Peyer's patch (tissue), 4 donors: ENCODE measurements at places on chromosomes 6 and 20. TPM values are rescaled to one million over a fixed set of nuclear protein-coding genes. Genes with fewer than 3 reads are reported as not detected.

The CAGE1 gene
- not detected for total RNA-seq

- H3K4me1 ChIP-seq: no peaks in the 10 kb centered on the region
- H3K36me3 ChIP-seq: no peaks in the 10 kb centered on the region
- no peak overlapping the region for H3K4me3 ChIP-seq
- no peaks in the 10 kb centered on the region for H3K27me3 ChIP-seq
- no peak overlapping the region for H3K27ac ChIP-seq
- no peak for DNase-seq
These were observed 431.7 kb downstream of the CDKAL1 start for GRCh38 chr6:20965915-20966314.

The ATRN gene
- total RNA-seq: 50.3 TPM

DNA sequence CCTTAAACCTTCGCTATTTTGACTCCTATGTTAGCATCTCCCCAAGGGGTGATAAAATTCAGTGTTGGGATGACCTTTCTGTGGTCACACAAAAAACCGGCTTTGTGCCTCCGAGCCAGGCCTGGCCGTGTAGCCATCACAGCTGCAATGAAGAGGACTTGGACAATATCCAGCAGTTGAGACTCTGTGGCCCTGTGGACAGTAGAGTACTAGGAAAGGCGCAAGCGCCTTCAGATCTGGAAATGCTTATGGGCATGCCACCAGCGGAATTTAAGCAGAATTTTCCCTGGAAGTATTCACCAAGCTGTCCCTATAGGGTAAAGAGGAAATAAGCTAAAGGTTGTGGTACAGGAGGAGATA lies 63.3 kb upstream of the SLC2A12 start:
- H3K36me3 ChIP-seq: no peaks in the 10 kb centered on the region
- no peak overlapping the region for H3K27ac ChIP-seq
- DNase-seq: no peak
- no peaks in the 10 kb centered on the region for H3K27me3 ChIP-seq
- no peaks in the 10 kb centered on the region for H3K4me1 ChIP-seq

The CGA gene
- not detected for total RNA-seq

DNA sequence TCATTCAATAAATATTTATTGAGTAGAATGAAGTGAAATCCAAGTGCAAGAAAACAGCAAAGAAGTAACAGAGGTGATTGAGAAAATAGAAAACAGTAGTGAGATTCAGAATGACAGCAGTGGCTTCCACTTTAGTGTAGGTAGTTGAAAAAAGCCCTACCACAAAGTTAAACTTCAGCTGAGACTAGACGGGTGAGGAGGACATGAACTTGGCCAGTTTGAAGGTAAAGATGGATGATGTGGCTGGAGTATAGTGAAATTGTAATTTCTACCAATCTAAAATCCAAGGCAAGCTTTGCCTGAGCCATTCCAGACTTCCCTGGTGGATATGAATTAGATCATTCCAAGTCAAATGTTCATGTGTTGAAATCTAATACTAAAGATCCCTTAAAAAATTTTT lies 32.6 kb upstream of the AHI1 start:
- no peak for DNase-seq
- H3K27ac ChIP-seq: no peak overlapping the region
- no peaks in the 10 kb centered on the region for H3K27me3 ChIP-seq
- no peaks in the 10 kb centered on the region for H3K4me1 ChIP-seq
- no peak overlapping the region for H3K4me3 ChIP-seq
